CD4-positive, alpha-beta T cell treated with Interleukin-10 for 1 hour (primary cell): ENCODE measurements at places on chromosomes 16 and 17.

GRCh38 chr16:81808933-81809480 is 29.9 kb downstream of the PLCG2 start:
- no peak for DNase-seq

DNA sequence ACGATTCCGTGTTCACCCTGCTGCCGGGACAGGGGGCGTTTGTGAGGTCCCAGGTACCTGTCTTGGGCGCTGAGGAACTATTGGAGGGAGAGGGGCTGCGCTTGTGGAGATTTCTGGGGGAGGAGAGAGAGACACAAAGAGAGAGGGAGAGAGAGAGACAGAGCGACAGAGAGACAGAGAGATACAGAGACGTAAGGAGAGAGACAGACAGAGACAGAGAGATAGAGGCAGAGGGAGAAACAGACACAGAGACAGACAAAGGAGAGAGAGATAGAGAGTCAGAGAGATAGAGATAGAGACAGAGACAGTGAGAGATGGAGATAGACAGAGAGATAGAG is 24.5 kb upstream of the ITGAX start:
- no peak for DNase-seq

- DNase-seq, result no peak
Observed at GRCh38 chr17:36470499-36470898, 16.0 kb upstream of the ZNHIT3 start.

GRCh38 chr16:83727018-83727417 is 80.8 kb upstream of the HSBP1 start:
- no peak for DNase-seq

DNA sequence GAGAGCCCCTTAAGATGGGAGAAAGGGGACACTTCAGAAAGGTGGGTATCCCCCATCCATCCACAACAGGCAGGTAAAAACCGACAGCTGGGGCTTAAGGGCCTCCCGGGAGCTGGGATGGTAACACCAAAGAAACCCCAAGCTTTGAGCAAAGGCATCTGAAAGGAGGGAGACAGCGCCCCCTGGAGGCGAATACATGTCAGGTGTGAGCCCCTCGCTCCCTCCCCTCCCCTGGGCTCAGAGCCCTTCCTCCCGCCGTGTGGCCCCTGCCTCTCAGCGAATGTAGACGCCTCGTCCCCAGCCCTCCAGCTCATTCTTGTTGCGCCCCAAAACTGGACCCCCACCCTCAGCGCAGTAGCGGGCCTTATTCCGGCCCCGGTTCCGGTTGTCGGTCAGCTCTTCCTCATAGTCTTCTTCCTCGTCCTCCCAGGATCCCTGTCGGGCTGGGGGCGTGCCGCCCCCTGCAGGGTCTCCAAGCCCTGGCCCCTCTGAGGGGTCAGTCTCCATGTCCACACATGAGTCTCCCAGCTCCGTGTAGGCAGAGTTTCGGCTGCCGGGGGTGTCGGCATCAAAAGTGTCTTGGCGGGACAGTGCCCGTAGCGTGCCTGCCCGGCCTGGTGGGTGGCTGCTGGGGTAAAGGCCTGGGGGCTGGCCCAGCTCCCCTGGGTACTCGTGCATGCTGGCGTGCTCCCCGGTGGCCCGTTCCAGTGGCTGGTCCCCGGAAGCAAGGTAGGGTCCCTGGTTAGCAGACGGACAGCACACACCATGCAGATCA is 9.1 kb upstream of the ARL5C start:
- peak; percentile 80 for DNase-seq

DNA sequence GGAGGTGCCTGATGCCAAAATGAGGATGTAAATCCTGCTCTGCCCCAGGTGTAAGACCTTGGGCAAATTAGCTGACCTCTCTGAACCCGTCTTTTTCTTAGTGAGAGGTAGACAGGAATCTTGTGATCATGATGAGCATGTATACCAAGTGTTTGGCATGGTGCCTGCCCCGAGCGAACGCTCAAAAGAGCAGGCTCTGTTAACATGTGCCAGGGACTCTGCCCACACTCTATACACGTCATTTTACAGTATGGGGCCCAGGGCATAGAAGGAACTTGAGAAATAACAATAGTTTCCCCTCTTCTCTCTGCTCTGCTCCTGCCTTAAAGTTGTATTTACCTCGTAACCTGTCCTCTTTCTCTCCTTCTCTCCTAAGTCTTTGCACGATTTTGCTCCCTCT is 9.3 kb upstream of the MAF start:
- no peak for DNase-seq

GRCh38 chr16:2926650-2926999 is 14.9 kb downstream of the FLYWCH1 start:
- no peak for DNase-seq

DNA sequence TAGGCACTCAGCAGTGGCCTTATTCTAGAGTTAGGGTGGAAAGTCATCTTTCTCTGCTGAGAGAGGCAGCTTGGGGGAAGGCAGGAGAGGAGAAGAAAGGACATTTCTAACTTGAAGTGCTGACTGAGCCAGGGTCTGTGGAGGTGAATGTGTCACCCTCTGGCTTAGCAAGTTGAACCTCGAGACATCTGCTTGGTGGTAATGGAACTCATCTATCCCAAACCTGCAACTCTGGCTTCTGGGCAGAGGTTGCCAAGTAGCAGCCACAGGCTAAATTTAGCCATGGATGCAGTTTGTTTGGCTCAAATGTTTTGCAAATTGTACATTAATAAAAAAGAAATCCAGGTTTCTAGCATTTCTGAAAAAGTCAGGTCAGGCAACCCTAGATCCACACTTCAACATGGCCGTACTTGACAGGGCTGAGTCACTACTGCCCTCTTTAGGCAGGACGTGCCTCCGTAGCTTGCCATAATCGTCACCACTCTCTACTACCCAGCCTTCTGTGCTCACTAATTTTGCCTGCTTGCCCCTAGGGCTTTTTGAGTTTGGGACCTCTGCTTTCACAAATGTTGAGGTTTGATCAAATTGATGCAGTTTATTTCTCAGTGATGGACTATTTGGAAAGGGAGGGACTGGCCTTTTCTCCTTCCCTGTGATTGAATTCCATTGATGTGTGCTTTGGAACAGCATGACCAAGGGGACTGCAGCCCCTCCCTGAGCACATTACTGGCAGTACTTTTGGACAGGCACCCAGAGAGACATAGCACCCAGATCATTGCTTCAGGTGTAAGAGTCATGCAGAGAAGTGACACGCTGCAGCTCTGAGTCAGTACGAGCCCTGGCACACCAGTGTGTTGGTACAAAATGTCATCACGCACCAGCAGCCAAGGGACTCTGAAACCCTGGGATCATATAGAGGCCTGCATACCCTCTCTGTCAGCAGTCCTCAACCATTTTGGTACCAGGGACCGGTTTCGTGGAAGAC is 5.2 kb downstream of the CDH13 start:
- DNase-seq, result no peak

DNA sequence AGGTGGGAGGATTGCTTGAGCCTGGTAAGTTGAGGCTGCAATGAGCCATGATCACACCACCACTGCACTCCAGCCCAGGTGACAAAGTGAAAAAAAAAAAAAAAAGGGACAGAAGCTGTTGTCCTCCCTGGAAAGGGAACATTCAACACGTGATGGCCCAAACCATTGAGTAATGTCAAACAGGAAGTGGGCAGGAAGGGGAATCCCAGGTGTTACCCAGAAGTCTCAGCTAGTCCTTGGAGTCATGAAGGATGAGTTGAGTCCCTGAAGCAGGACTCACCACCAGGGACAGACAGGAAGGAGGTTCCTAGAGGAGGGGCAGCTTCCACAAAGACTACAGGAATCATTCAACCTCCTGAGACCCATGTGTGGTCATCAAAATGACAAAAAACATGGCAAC is 19.8 kb upstream of the CMIP start:
- peak; percentile 33 for DNase-seq

DNA sequence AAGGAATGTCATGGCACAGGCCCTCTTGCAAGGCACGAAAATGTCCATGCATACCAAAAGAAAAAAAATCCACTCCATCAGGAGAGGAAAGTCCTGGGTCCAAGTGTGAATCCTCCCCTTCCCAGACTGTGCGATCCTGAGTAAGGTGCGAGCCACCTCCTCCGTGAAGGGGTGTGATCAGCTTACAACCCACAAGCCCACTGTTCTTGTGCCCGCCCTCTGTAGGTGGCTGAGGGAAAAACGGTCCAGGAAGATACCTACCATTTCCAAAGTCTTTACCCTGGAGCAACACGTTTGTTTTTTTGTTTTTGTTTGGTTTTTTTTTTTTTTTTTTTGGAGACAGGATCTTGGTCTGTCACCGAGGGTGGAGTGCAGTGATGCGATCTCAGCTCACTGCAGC is 116.5 kb downstream of the ZNF423 start:
- DNase-seq, result no peak

DNA sequence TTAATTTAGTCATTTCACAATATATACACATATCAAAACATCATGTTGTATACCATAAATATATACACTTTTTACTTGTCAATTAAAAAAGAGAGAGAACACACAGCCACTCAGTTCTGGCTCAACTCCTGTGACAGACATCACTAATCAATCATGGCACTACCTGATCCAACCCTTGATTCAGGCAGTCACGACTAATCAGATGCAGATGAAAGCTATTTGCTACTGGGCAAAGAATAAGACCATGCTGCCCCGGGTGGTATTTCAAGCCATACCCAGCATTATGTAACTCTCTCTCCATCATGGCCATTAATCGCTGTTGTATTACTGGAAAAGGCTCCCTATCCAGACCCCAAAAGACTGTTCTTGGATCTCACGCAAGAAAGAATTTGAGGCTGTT is 345.7 kb downstream of the HAPSTR1 start:
- no peak for DNase-seq

DNA sequence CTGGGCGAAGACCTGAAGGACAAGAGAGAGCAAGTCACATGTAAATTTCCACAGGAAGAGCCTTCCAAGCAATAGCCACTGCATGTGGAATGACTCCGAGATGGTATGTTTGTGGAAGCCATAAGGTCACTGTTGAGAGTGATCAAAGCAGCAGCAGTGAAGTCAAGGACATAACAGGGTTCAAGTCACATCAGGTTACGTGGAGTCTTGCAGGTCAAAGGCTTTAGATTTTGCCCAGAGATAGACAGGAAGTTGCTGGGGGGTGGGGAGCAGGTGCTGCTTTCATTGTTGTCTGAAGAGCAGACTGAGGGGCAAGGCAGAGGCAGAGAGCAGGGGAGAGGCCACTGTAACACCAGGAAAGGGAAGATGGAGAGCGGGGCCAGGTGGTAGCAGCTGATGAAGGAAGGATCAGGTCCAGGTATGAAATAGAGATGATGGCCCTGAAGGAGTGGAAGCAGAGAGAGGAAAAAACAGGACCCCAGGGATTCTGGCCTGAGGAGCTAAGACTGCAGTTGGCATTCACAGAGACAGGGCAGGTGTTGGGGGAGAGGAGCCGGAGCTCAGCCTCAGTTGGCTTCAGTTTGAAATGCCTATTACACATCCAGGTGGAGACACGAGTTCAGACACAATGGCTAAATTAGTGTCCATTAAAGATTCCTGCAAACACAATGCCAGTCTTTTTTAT is 129.3 kb upstream of the AXIN2 start:
- no peak for DNase-seq

GRCh38 chr16:67825119-67825518 is 17.0 kb upstream of the THAP11 start:
- no peak for DNase-seq

DNA sequence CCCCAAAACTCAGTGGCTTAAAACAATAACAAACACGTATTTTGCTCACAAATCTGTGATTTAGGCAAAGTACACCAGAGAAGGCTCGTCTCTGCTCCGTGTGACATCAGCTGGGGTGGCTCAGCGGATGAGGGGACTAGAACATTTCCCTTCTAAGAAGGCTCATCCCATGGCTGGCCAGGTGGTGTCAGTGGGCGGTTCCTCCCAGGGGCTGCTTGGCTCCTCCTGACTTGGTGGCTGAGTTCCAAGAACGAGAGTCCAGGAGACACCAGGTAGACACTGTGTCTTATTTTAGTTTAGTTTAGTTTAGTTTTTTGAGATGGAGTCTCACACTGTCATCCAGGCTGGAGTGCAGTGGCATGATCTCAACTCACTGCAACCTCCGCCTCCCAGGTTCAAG is 5.6 kb upstream of the CHMP6 start:
- DNase-seq, result no peak

DNA sequence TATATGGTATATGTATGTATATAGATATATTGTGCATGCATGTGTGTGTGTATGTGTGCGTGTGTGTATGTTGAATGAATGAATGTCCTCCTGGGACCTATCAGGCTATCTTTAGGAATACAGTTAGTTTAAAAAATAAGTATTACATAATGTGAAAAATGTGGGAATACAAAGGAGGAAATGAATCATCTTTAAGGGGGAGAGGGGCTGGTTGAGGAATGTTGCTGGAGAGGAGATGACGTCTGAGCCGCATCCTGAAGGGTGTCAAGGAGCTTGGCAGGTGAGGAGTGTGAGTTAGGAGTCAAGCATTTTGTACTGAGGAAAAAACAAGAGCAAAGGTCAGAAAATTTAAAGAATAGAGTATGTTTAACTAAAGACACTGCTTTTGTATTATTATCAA is 62.4 kb upstream of the NLK start:
- DNase-seq, result no peak

GRCh38 chr16:66874079-66874775 is 6.1 kb upstream of the PDP2 start:
- peak; percentile 7 for DNase-seq

DNA sequence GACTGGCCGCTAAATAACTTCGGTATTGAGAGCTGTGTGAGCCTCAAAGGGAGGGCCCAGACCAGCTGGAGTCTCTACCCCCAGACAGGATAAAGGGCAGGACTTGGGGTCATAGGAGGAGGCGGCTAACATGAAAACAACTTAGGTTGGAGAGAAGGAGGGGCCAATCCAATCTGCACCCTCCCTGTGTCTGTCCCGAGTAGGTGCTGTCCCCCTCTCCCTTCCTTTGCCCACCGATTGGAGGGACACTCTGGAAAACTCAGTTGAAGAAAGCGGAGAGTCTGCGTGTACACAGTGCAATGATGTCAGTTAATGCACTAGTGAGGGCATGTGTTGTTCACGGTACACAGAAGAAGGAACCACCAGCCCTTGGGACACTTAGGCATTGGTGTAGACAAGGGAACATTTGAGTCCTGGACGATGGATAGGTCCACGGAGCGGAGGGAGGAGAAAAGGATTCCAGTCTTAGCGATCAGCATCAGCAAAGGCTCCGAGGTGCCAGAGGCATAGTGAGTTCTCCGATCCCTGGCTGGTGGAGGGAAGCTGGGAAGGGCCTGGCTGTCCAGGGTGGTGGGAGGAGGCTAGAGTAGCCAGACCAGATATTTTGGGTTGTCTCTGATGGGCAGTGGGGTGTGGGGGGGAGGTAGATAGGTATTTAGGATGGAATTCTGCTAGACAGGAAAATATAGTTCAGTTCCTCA is 761 bp downstream of the NOL3 start:
- DNase-seq, result no peak

- DNase-seq, result no peak
Observed at GRCh38 chr16:47873434-47873833, 282.4 kb downstream of the ABCC12 start.
